Diencephalon (tissue), 1 donor: ENCODE measurements at places on chromosomes 11 and 22. TPM values are rescaled to one million over a fixed set of nuclear protein-coding genes. Genes with fewer than 3 reads are reported as not detected.

The MRGPRE gene
- not detected for total RNA-seq

The RFPL2 gene
- 2.5 TPM for total RNA-seq

The DNAJB13 gene
- total RNA-seq = 0.23 TPM

The OR8G1 gene
- total RNA-seq = not detected

The GSTT2B gene
- total RNA-seq = 4.6 TPM

The MTMR3 gene
- 64.8 TPM for total RNA-seq

The FIBIN gene
- 32.8 TPM for total RNA-seq

The PGA4 gene
- 0.23 TPM for total RNA-seq

The ZNF215 gene
- total RNA-seq = 3.5 TPM

The SPCS2 gene
- total RNA-seq = 62.5 TPM
